HT-29 (cell line): ENCODE measurements at places on chromosomes 5 and 9.

DNA sequence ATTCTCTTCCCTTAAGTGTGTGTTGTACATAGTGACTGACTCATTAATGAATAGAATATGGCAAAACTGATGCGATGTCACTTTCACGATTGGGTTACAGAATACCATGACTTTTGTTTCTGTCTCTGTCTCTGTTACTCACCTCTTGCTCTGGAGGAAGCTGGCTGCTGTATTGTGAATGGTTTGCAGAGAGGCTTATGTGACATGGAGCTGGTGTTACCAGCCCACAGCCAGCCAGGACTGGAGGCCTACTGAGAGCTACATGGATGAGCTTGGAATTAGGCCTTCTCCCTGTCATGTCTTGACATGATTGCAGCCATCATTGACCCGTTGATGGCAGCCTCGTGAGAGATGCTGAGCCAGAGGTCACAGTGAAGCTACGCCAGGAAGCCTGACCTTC is 161.9 kb downstream of the TAF11L14 start:
- no peak for DNase-seq

DNA sequence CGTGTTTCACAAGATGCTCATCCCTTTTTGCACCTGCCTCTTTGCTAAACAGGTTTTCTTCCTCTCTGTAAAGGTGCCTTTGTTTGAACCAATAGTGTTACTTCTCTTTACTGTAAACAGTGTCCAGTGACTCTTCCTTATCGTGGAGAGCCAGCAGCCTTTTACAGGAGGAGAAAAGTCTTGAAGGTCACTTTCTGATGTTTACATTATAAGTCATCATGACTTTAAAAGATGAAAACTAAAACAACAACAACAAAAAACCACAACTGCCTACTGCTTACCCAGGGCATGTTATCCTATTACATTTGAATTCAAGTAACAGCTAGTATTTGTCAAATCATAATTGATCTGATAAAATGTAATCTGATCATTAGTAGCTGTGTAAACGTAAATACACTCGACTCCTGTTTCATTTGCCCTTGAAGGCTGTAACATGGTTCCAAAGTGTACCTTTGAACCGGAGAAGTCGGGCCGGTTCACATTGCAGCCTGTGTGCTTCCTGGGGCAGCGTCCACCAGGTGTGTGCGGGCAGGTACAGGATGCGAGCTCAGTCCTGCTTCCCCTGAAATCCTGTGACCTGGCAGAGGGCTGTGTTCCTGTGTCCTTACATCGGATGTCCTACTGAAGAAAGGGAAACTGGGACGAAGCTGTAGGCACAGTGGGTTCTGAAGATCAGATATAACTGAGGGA is 118.1 kb downstream of the C9orf152 start:
- peak; percentile 26 for DNase-seq

- DNase-seq, result no peak
Observed at GRCh38 chr5:27318701-27319100, 280.3 kb upstream of the CDH9 start.

DNA sequence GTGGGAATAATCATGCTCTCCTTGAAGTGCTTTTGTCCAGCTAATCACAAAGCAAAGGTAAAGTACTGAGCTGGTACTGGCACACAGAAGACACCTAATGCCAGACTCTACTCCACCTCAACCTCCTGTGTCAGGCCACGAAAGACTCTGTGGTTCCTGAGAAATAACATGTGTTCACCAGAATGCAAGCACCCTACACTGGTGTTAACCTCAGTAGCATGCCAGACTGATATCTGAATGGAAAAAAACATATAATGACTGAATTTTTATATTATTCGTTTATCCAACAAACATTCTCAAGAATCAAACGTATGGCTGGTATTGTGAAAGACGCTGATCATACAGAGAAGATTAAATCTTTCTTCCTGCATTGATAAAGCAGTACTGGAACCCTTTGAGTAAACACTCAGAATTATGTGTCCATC is 97.1 kb upstream of the IFNE start:
- peak; percentile 78 for DNase-seq

GRCh38 chr5:173940269-173940668 is 48.7 kb upstream of the C5orf47 start:
- no peak for DNase-seq

- no peak for DNase-seq
Observed at GRCh38 chr9:136613824-136614371, 48.8 kb upstream of the EGFL7 start.

GRCh38 chr5:16953729-16954128 is 17.6 kb upstream of the MYO10 start:
- DNase-seq, result no peak

DNA sequence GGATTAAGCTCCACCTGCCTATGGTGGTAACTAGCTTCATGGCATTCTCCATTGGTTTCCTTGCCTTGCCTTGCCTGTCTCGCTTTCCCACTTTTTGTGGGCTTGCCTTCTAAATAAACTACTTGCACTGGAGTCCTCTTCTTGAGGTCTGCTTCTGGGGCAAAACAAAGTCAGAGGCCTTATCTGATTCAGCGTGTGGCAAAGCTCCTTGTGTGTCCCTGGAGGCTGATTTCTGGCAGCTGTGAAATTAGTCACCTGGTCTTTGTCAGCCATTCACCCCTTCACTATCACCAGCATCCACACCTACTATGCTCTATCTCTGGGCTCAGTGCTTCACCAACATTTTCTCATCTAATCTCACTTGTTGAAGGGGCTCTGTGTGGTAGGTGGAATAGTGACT is 176.2 kb downstream of the SEC61B start:
- DNase-seq, result no peak

- no peak for DNase-seq
Observed at GRCh38 chr5:117302949-117303348, 728.3 kb upstream of the SEMA6A start.

- DNase-seq, result no peak
Observed at GRCh38 chr9:134214766-134215419, 50.5 kb upstream of the RNU6ATAC start.

GRCh38 chr5:41048986-41049385 is 22.2 kb downstream of the MROH2B start:
- DNase-seq, result no peak

DNA sequence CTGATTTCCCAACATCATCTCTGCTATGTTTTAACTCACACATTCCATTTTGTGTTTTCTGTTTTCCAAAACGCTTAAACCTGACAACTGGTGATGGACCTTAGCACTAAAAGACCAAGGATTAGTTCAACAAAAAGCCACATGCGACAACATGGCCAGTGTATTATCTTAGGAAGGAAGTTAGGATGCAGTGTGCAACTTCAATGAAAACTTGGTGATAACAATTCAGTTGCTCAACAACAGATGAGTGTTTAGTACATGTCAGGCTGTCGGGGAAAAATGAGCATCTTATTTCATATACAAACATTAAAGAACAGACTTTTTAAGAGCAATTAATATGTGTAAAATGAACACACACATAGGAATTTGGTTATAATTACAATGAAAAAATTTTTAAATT is 780.0 kb downstream of the SEMA5A start:
- DNase-seq, result no peak

DNA sequence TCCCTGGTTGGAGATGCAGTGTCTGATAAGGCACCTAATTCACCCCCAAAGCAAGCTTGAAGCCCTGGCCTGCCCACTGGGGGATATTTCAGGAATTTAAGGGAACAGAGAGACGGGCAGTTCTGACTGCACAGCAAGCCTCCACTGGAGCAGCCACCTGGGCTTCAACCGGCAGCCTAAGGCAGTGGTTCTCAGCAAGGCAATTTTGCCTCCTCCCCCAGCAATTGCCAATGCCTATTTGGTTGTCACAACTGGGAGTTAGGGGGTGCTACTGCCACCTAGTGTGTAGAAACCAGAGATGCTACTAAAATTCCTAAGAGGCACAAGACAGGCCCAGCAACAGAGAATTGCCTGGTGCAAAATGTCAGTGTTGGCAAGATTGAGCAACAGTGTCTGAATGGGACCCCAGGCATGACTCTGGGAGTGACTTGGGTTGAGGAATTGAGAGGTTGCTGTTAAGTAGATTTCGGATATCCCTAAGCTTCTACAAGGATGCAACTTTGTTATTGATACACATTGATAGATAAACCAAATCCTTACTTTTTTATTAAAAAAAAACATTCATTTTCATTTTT is 58.7 kb upstream of the CTSL start:
- DNase-seq, result peak; percentile 56
